Adrenal gland (tissue), 19 donors: ENCODE measurements at places on chromosomes 3 and 15. TPM values are rescaled to one million over a fixed set of nuclear protein-coding genes. Genes with fewer than 3 reads are reported as not detected.

GNB4 gene
- 19.8 TPM for total RNA-seq

DNA sequence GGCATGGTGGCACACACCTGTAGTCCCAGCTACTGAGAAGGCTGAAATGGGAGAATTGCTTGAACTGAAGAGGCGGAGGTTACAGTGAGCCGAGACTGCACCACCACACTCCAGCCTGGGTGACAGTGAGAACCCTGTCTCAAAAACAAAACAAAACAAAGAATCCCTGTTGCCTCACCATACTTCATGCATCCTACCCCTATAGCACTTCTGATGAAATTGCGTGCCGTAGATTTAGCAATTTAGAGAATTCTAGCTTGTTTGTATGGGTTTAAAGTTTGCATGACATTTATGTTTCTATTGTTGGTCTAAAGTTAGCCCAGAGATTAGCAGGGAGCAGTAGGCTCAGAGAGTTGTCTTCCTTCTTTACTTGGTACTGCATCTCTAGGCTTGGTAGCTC, 7.8 kb downstream of the RAB5A start:
- no peak for DNase-seq

DNA sequence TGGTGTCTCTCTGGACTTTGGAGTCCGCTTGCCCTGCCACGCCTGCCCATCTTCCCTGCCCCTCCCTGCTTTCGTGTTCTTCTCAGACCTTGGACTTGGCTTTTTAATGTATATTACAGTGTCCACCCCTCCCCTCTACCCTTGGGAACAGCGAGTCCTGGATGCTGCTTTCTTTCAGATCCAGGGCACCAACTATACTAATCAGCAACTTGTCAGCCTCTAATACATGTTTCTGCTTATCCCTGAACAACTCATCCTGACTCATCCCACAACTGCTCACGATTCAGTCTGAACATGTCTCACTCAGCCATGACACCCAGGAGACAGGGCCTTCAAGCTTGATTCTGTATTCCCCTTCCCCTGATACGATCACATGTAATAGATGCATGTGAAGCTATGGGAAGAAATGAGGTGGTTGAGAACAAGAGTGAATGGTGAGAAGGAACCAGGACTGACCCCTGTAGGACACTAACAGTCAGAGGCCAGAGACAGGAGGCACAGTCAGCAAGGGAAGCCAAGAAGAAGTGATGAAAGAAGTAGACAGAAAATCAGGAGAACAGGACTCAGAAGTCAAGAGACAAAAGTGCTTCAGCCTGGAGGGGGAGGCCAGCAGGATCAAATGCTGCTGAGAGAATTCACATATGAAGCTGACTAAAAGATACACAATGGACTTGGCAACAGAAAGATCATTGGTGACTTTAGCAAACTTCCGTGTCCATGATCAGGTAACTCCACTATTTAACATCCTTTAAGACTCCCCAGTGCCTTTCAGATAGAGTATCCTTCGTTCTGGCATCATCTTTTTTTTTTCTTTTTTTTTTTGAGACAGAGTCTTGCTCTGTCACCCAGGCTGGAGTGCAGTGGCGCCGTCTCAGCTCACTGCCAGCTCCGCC, 35.4 kb downstream of the BCL2L10 start:
- no peak for DNase-seq

MRPS22 gene
- total RNA-seq: 80.9 TPM

GRCh38 chr3:100073714-100074307, 40.5 kb downstream of the FILIP1L start:
- DNase-seq: peak; percentile 8

CRYGS gene
- total RNA-seq: 2.0 TPM

DNA sequence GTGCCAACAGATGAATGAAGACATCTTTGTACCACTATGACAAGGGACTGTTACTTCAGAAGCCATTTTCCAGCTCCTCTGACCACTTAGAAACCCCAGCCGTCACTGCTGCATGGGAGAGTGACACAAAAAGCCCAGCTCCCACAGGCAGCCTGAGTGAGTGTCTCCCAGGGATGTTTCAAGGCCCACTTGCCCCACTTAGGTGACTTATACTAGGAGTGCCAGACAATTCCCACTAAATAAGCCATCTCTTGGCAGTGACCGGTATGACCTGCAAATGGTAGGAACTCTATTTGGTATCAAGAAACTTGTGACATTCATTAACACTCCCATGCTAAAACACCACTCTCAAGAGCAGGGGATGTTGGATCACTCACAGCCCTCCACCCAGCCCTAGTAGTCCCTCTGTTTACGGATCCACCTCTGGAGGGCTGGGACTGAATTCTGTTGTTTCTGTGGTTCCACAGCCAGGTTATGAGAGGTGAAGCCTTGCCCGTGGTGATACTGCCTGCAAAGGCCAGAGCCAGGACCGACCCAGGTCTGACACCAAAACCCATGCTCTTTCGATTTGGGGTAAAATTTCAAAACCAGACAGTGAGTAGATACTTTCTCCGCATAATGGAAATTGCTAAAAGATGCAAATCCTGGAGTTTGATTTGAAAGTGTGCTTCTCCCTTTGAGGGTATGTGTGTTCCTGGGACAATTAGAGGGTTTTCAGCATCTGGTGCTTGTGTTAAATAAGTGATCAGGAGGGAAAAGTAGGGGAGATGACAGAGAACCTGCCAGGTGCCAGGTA, 14.5 kb downstream of the RBP1 start:
- no peak for DNase-seq
